ENCODE measurements at places on chromosomes 2 and 18.

DNA sequence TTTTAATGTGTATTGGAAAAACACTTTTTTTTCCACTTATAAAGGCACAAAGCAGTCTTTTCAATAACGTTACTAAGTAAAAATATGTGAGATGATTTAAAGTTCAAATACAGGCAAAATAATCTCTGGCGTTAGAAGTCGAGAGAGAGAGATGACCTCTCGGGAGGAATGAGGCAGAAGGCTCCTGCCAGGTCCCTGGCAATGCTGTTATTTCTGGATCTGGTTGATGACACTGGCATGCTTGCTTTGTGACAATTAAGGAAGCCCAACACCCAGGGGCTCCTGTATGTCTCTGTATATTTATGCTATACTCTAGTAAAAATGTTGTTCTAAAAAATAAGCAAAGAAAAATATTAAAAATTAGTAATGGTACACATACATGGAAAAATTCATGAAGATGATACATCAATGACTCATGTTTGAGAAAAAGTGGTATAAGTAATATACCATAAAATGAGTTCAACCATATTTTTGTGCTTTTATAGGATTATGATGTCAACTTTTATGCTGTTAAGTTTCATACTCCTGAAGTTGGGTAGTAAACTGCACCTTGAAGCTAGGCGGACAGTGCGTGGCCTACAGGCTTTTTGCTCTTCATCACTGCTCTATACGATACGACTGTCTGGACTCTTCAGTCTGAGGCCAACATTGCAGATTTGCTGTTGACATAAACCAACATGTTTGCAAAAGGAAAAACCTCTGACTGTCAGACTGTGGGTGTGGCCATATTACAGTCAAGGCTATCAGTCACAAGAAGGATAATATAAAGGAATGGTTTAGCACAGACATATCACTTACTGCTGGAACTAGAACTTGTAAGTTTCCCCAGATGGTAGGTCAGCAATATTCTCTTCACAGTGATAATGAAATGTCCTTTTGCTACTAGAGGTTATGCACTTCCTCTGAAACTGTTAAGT lies 19.8 kb downstream of the VPS4B start:
- DNase-seq: no peak

DNA sequence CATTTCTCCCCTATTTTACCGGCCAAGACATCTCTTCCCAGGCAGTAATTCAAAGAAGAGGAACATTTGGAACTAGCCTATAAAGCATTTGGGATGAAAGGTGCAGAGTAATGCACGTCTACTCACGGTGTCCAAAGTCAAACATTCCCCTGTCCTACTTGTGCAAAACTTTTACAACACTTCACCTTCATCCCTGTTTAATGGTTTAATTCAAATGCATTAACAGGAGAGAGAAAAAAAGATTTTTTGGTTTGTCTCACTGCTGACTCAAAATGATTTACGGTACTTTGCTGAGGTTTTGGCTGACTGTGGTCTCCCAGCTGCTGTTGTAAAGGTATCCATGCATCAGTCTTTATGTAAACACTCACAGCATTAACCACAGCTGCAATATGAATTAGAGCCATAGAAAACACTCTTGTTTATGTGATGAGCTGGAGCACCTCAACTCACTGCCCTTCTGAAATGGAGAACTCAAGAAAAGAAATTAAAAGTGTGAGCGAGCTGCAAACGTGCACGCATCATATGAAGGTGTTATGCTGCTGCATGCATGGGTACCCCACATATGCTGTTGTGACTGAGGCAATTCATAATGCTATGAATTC lies 220.5 kb downstream of the PIEZO2 start:
- DNase-seq: no peak

- no peak for DNase-seq
Observed at GRCh38 chr2:188970211-188970610, 4.0 kb upstream of the COL3A1 start.

DNA sequence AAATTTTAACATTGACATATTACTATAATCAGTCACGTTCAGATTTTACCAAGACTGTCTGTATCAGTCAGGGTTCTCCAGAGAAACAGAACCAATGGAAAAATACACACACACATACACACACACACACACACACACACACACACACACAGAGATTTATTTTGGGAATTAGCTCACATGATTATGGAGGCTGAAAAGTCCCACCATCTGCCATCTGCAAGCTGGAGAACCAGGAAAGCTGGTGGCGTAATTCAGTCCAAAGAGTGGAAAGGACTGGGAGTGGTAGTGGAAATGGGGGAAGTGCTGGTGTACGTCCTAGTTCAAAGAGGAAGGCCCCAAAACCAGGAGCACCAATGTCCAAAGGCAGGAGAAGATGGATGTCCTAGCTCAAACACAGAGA lies 166.4 kb downstream of the AKAIN1 start:
- DNase-seq: no peak

GRCh38 chr2:61090386-61090921 lies 24.8 kb downstream of the SANBR start:
- DNase-seq: no peak

GRCh38 chr2:97950329-97951154 lies 45.2 kb downstream of the TMEM131 start:
- no peak for DNase-seq
